Choroid plexus epithelial cell (primary cell): ENCODE measurements at places on chromosomes 12 and 14.
A peak's percentile ranks its signal among the peaks of the same experiment; 100 is the strongest.

GRCh38 chr14:19775587-19775986, 2.3 kb downstream of the OR4M1 start:
- no peak for DNase-seq

DNA sequence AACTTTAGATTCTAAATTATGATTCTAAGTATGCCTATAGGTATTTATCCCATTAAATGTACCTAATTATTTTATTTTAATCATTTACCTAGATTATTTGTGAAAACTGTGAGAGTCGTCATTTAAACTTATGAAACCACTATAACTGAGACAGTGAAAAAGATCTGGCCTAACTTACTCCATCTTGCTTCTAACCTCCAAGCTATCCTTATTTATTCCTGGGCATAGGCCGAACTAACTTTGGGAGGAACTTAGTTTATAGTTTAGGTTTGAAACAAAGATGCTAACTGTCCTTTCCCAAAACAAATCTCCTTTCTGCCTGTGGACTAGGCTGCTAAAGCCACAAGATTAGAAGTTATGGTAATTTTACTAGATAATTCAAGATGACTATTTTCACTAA, 79.7 kb upstream of the PPP2R5C start:
- no peak for DNase-seq

GRCh38 chr12:24232531-24232930, 283.1 kb upstream of the SOX5 start:
- no peak for DNase-seq

GRCh38 chr14:99578541-99579101, 25.4 kb downstream of the CCDC85C start:
- no peak for DNase-seq

- DNase-seq, result no peak
These were observed 2.0 kb downstream of the AQP6 start for GRCh38 chr12:49974677-49975317.

DNA sequence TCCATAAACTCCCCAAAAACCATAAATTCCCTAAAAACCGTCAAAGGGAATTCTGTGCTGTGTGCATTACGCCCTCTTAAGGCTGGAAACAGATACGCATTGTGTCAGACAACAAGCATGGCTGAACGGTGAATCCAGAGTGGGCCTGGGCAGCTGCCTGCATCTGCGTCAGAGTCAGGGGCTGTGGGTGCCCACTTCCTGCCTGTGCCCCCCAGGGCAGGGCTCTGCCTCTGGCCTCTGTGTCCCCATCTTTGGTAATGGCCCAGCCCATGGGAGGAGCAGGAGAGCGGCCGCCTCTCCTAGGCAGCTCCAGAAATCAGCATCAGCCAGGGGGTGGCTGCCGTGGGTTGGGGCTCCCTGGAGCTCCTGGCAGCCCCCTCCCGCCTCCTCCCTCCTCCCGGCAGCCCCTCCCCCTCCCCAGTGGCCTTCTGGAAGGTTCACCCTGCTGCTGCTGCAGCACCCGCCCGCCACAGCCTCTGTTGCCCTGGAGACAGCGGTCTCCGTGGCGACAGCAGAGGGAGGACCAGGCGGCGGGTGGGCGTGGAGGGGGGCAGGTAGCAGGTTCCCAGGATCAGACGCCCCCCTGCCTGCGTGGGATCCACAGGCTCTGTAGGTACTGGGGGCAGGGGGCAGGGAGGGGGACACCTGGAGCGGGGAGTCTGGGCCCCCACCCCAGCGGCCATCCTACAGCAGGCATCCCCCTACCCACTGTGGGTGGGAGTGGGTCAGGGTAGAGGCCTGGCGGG, 5.9 kb downstream of the MMP17 start:
- peak; percentile 58 for DNase-seq

DNA sequence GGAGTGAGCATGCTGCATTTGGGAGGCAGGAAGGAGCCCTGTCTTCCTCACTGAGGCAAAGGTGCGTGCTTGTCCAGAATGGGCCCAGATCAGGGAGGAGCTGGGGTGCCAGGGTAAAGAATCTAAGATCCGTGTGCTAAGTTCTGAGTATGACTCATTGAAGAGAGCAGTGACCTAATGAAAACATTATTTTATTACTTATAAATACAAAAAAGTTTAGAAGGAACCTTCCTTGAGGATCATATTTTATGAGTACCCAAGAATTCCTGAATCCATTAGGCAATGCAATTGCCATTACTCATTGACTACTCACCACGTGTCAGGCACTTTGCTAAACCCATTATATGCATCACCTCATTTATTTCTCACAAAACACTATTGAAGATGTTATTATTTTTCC, 264.7 kb downstream of the EGLN3 start:
- peak; percentile 47 for DNase-seq

- no peak for DNase-seq
These were observed 18.8 kb downstream of the ATP5MC2 start for GRCh38 chr12:53657041-53657440.

- DNase-seq, result no peak
These were observed 251.9 kb downstream of the FUT8 start for GRCh38 chr14:65664436-65664835.

DNA sequence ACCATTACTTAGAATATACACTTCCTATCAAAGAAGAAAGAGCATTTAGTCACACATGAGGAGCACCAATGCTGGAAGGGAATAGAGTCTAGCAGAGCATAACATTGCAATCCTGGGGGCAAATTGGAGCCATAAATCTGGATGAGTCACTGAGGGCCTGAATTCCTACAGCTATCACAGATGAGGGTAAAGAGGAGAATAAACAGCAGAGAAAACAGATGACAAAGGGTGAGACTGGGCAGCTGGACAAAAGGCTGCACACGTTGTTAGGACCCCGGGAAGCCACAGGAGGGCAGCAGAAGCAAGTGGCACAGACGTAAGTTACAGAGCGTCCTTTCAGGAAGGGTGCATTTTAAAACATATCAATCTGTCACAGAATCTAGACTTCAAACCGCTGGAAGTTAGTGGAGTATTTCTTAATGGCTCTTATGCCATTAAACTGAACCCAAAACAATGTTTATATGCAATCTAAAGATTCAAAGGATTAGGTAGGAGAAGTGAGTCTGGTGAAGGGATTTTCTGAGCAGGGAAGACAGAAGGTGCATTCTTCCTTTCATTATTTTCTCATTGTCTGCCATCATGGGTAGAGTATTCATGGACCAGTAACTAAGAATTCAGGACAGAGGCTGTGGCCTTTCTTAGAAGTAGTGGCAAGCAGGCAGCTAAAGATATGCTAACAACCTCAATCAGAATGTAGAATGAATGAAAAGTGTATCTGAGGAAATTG, 159.8 kb upstream of the DAAM1 start:
- peak; percentile 87 for DNase-seq

- DNase-seq, result no peak
These were observed 139.4 kb upstream of the RMST start for GRCh38 chr12:97323154-97323553.

DNA sequence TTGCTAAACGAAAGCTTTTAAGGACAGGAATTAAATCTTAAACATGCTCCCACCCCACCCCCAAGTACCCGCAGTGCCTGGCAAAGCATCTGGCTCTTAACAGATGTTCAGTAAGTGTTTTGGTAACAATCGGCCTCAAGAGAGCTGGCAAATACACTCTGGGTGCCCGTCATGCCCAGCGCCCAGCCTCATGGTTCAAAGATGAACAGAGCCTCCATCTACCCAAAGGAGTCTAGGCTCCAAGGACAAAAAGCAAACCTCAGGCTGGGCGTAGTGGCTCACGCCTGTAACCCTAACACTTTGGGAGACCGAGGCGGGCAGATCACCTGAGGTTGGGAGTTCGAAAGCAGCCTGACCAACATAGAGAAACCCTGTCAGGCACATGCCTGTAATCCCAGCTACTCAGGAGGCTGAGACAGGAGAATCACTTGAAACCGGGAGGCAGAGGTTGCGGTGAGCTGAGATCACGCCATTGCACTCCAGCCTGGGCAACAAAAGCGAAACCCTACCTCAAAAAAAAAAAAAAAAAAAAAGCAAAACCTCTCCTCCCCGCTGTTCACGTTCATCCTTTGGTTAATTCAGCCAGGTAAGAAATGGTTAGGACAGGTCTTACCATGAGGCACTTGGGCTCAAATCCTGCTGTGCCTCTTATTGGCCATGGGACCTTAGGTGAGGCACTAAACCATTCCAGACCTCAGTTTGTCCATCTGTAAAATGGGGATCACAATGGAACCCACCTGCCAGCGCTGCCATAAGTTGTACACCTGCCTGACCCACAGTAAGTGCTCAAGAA, 151.3 kb downstream of the BCL11B start:
- no peak for DNase-seq

DNA sequence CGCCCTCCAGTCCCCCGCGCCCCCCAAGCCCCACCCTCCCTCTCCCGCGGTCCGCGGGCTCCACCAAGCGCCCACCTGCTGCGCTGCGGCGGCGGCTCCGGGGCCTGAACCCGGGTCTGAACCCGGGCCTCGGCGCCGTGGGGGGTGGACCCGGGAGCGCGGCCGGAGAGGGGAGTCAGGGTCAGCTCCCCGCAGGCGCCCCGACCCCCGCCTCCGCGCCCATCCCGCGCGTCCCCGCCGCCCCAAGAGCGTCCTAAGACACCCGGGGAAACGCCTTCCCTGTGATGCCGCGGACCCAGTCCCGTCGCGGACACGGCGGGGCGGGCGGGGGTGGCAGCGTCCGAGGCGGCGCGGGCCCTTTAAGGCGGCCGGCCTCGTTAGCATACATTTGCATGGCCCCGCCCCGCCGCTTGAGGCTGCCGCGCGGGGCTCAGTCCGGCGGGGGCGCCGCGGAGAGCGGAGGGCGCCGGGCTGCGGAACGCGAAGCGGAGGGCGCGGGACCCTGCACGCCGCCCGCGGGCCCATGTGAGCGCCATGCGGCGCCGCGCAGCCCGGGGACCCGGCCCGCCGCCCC, at the start of gene MMP17:
Gene MMP17 (plus strand): TSS at position 433 of the 574 bp plus-strand sequence. CDS start 102 bp downstream, at position 535.
- peak; percentile 62 for DNase-seq

- DNase-seq, result peak; percentile 94
These were observed 93.4 kb downstream of the TSPAN9 start for GRCh38 chr12:3170423-3171194.

DNA sequence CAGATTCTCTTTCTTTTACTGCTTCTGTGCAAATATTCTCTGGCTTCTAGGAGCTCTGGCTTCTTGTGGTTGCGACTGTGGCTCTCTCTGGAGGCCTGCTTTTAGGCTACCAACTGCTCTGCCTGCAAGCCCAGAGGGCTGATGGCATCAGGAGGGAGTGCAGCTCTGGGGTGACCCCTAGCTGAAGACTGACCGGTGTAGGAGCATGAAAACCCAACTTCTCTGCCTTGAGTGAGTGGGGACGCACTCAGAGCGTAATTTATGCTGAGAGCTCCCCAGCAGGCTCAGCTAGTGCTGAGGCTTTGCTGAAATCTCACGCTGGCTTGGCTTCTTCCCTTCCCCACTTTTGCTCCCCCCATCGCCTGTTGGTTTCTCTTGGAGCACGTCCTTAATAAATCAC, 29.9 kb upstream of the RBM19 start:
- no peak for DNase-seq

DNA sequence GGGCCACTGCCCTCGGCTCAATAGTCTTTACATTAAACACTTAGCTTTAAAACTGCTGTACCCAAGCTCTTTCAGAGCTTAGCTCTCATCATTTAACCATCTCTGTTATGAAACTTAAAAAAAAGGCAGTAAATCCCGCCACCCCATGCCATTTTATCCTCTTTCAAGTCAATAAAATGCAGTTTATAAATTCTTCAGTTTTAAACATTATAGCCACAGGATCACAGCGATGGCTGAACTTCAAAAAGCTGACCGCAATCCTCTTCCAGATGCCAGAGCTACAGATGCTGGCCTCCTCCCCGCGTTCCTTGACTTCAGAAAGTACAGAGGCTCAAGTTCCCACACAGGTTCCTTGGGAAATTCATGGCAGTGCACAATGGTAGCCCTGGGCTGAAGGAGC, 4.2 kb downstream of the OR10G3 start:
- no peak for DNase-seq

DNA sequence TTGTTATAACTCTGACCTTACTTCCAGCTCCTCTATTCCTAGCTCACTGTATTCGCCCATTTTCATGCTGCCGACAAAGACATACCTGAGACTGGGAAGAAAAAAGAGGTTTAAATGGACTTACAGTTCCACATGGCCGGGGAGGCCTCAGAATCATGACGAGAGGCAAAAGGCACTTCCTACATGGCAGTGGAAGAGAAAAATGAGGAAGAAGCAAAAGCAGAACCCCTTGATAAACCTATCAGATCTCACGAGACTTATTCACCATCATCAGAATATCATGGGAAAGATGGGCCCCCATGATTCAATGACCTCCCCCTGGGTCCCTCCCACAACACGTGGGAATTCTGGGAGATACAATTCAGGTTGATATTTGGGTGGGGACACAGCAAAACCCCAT, 14.5 kb upstream of the PHC1 start:
- DNase-seq, result no peak

DNA sequence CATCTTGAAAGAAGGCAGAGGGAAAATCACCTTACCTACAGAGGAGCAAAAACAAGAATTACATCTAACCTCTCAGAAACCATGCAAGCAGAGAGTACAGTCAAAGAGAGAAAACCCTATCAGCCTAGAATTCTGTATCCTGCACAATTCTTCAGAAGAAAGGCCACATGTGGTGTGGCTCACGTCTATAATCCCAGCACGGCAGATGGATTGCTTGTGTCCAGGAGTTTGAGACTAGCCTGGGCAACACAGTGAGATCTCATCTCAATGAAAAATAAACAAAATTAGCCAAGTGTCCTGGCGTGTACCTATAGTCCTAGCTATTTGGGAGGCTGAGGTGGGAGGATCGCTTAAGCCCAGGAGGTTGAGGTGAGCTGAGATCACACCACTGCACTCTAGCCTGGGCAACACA, 48.2 kb downstream of the ATF7 start:
- DNase-seq, result no peak
